Stimulated activated CD8-positive, alpha-beta memory T cell treated with anti-CD3 and anti-CD28 coated beads, Interleukin-7, amount 100 ng/mL, for 4 hours (primary cell): ENCODE measurements at places on chromosomes 12 and 14.

- DNase-seq = no peak
These were observed 170.1 kb downstream of the STXBP6 start for GRCh38 chr14:24879661-24880386.

DNA sequence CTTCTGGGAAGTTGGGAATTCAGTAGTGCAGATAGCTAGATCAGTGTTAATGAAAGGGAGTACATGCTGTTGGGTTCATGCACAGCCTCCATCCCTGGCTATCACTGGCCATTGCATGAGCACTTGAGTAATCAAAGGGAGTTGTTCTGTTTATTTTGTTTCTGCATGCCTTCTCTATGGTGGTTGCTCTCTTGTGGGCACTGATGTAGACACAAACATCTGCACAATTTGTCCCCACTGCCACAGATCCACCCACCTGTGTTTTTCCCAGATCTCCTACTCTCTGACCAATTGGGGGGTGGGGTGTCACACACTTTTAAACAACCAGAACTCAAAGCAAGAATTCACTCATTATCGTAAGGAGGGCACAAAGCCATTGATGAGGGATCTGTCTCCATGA is 89.7 kb upstream of the DHRS4 start:
- no peak for DNase-seq

DNA sequence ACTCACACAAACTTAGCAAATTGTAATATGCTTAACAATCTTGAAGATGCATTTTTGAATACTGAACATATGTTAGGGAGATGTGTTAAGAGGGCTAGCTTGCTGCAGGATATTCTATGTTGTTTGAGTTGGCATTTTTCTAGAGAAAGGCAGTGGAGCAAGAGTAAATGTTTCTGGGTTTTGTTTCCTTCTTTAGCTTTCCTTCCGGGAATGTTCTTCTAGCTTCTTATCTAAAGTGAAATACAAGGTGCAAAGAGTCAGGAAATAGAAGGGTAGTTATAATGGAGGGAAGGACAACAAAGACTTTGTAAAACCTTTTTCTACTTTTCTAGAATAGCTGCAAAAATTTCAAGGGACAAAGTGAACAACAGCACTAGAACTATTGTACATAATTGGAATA is 77.6 kb upstream of the KCNH3 start:
- no peak for DNase-seq

- DNase-seq = no peak
These were observed 31.6 kb upstream of the FICD start for GRCh38 chr12:108483213-108484059.

DNA sequence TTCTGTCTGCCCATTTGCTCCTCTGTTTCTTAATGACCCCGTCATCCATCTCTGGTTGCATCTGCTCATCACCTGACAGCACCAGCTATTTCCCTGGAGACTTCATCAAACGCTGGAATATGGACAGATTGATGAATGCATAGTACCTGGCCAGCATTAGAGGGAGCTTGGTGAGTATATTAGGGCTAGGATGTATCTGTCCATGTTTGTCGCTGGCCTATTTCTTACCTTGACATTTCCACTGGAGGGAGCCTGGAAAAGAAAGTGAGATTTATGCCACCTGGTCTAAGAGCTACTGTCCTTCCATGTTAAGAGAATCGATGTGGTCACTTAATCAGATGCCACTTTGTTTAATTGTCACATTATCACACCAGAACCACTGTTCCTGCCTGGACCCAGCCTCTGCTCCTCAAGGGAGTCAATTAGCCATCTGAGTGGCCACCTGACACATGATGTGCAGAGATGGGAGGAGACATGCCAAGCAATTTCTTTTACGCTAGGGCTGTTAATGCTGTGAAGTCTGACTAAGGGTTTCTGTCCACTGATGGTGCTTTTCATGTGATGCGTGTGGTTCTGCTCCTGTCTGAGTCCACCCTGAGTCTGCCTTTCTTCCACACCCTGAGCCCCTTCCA is 75.3 kb upstream of the SFSWAP start:
- no peak for DNase-seq

- no peak for DNase-seq
These were observed 84.6 kb upstream of the DYNC1H1 start for GRCh38 chr14:101879529-101880336.

- DNase-seq = no peak
These were observed 233.3 kb upstream of the FLRT2 start for GRCh38 chr14:85296456-85297210.

DNA sequence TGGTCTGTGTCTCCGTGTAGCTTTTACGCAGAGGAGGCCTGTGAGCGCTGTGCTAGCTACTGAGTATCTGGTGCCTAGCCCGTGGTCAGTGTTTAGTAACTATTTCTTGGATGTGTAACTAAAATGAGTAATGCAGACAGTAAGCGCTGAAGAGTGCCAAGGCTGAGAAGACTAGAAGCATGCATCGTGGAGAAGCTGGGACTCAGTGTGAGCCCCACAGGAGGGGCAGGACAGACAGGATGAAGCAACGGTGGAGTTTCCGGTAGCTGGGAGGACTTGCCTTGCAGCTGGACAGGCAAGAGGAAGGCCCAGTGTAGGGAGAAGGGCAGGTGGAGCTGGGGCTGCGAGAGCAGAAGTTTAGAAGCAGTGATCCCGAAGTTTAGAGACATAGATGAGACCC is 233.4 kb upstream of the FKBP4 start:
- DNase-seq = no peak

DNA sequence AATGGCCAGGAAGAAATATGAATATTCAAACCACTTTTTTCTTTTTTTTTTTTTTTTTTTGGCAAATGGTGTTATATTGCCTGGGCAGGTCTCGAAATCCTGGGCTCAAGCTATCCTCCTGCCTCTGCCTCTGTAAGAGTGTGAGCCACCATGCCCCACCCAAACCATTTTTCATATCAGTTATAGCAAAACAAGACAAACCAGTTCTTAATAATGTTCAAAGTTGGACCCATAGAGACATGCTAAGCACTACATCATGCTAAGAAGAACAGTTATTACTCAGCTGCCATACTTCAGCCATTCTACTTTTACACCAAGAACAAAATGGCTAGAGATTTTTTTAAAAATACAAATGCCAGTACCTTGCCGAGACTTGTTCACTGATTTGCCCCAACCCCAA is 25.5 kb downstream of the EIF2S1 start:
- DNase-seq = no peak

DNA sequence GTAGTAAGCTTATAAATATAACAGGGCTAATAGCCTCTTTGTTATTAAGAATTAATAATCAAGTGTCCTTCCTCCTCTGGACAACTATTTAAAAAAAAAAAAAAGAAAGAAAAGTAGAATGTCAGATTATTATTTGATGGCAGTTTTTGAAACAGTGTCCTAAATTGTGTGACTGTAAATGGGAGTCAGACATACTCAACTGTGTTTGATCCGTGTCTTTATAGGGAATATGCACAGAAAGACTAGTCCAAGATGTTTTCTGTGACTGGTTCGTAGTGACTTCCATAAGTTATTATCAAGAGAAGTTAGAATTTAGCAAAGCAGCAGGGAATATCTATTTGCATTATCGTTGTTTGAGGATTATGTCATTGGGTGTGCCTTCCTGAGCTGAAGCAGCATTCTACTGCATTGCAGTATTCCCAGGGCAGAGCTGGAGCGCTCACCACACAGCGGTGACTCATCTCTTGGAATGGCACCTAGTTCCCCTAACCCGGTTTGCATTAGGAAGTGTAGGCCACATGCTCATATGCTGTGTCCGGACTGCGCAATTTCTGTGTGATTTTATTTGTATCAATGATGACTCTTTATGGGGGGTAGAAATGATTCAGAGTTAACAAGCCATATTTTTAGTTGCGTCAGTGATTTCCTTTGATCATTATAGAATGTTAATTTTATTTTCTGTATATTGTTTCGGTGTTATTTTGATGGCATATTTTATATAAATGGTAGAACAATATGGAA is 7.9 kb downstream of the DYNC1H1 start:
- no peak for DNase-seq

- no peak for DNase-seq
These were observed 138.7 kb downstream of the PHLDA1 start for GRCh38 chr12:75892731-75893408.

GRCh38 chr12:14913381-14913781 is 25.0 kb downstream of the ERP27 start:
- no peak for DNase-seq

DNA sequence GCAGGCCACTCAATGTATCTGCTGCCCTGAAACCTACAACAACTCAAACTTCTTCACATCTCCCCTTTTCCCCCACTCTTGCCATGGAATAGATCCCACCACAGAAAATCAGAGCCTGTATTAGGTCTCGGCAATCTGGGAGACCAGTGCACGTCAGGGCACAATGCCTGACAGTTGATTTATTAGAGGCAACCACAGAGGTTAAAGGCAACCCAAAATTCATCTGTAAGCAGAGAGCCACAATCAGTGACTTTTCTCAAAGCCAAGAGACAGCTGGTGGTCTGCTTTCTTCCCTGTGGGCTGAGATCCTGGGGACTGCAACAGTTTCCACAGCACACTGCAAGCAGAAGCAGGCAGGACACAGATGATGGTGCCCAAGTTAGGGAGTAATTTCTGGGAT is 169.0 kb upstream of the NTF3 start:
- DNase-seq = no peak

GRCh38 chr12:55933169-55933798 is 2.3 kb downstream of the DGKA start:
- DNase-seq = no peak

- DNase-seq = no peak
These were observed 64.3 kb downstream of the C2CD5 start for GRCh38 chr12:22480016-22480415.

DNA sequence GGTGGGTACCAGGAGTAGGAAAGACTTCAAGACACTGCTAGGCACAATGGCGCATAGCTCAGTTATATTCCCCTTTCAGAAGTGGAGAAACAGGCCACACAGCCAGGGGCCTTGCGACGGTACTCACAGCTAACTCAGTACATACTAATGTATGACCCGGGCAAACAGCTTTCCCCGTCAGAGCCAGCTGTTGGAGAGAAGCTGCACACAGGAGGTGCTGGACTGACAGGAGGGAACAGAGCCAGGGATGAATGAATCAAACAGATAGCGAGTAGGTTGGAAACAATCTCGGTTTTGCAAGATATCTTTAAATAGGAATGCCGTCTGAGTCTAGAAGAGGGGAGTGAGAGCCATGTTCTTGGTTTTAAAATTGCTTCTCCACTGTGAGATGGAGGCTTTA is 45.5 kb downstream of the PRIMA1 start:
- DNase-seq = no peak

GRCh38 chr14:51507906-51508511 is 143.7 kb upstream of the FRMD6 start:
- DNase-seq = no peak

- no peak for DNase-seq
These were observed 2.1 kb upstream of the RABGGTA start for GRCh38 chr14:24273422-24273998.

GRCh38 chr12:105336411-105336810 is 5.9 kb downstream of the C12orf75 start:
- DNase-seq = no peak

GRCh38 chr12:93043192-93043876 is 114.2 kb upstream of the EEA1 start:
- DNase-seq = no peak

DNA sequence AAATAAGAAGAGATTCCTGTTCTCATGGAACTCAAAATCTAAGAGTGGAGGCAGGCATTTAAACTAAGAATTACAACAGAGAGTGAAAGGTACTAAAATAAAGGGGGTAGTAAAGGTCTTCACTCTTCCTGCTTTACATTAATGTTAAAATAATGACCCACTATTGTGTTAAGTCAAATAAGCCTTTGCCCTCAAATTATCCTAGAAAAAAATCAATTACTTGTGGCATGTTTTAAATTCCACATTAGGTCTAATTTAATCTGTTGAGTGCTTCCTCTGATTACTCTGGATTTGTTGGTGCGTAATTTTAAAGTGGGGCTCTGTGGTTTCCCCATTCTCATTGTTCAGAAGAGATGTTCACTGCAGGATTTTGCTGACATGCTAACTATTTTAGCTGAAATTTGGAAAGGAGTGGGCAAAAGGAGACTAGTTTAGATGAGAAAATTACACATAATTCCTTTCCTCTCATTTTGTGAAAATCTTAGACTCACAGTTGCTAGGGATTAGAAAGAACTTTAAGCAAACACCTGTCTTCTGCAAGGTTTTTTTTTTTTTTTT is 35.5 kb downstream of the BTG1 start:
- no peak for DNase-seq

DNA sequence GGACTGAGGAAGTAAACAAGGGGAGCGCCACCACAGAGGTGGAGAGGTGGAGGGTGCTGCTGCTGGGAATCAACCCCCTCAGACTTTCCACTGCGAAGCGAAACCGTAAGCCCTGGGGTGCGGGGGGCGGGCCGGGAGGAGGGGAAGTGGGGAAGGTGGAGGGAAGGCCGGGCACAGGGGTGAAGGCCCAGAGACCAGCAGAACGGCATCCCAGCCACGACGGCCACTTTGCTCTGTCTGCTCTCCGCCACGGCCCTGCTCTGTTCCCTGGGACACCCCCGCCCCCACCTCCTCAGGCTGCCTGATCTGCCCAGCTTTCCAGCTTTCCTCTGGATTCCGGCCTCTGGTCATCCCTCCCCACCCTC is at the start of gene LAG3:
Gene LAG3, plus strand, starts transcription at position 190 of the 365 bp plus-strand sequence. CDS start 333 bp downstream, outside the sequence.
- DNase-seq = peak; percentile 65

DNA sequence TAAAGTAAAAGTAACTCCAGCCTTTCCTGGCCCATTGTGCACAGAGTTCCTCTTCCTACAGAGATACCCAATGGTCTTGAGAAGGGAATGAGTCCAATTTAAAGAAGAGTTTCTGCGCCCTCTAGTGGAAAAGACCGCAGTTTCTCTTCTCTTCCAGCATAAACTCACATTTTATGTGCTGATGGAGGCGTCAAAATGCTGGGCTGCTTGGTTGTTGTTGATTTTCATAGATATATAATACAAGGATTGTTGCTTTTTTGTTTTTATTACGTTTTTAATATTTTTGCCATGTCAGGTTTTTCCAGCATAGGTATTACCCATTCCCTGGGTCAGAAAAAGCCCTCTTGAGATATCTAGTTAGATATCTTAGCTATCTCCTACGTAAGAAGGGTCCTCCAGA is 356.9 kb upstream of the STXBP6 start:
- DNase-seq = no peak

DNA sequence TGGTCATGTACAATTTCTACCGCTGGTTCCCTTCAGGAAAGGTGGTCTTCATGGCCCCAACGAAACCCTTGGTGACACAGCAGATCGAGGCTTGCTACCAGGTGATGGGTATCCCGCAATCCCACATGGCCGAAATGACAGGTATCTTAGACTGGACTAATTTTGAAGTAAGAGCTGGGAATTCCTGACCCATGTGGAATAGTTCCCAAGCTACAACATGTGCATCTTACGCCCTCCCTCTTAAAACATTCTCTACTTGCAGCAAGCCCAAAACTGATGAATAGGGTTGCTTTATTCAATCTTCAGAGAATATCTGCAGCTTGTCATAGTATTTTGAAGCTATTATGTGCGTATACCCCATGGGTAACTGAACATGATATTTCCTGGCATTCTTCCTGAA is 669 bp downstream of the FANCM start:
- no peak for DNase-seq

DNA sequence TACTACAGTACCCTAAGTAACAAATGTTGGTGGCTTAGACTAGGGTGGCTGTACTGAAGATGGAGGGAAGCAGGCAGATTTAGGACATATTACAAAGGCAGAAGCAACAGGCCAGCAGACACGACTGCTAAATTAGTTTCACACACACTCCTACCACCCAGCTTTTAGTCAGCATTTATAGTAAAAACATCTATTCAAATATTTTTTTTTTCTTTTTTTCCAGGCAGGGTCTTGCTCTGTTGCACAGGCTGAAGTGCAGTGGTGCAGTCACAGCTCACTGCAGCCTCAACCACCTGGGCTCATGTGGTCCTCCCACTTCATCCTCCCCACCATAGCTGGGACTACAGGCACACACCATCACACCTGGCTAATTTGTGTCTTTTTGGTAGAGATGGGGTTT is 72.9 kb downstream of the CDK17 start:
- no peak for DNase-seq
